ENCODE measurements at places on chromosomes 7 and 10.

DNA sequence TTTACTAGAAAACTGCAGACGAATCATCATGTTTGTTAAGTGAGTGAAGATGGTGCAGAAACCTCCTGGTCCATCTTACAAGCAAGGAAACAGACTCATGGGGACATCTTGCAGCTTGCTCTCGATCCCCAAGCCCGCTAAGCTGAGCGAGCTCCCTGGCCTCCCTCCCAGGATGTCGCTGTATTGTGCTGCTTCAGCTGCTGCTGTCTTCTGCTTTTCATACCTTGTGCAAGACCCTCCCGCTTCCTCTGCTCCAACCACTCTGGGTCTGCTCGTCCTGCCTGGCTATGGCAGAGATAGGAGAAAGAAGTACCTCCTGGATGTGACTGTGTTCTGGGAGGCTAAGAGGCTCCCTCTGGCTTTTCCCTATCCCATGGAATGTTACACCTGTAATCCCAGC lies 285.2 kb upstream of the FZD8 start:
- DNase-seq = no peak

- peak; percentile 62 for DNase-seq
Measured at GRCh38 chr10:77478247-77478961, 159.2 kb downstream of the KCNMA1 start.

- DNase-seq = no peak
Measured at GRCh38 chr10:1022413-1022812, 3.2 kb downstream of the IDI2 start.

DNA sequence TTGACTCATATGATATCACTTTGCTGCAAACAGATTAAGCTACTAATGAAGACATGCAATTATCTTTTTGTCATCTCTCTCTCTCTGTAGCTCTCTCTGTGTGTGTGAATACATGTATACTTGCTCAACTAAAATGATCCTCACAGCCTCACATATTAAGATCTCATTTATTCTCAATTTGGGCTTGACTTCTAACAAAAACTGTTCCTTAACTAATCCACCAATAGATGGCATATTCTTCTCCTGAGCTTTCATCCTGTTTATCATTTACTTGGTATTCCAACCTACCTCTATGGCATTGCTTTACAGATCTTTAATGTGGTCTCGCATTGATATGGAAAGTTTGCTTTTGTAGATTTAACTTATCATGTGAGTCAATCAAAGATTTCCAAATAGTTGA lies 540.4 kb downstream of the CNTNAP2 start:
- no peak for DNase-seq

DNA sequence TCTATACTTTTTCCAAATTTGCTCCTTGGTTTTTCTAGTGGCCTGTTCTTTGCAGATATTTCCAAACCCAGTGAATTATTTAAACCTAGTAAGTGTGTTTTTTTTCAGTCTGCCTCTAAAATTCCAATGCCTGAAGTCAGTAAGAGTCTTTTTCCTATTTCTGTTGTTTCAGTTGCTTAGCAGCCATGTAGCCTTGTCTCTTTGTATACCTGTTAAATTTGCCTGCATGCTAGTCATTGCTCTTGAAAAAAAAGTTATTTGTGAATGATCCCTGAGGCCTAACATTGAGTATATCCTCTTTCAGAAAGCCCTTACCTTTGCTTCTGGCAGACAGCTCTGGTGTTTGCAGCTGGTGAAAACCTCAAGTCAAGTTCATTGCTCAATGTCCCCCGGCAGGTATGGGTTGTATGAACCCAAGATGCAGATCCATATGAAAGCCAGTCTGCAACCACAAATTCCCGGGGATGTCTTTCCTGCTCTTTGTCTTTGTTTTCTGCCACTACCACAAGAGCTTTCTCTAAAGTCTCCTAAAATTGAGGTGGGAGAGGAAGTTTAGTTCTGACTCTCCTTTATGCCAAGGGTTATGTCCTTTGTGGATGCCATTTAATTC lies 35.7 kb downstream of the CH25H start:
- no peak for DNase-seq

DNA sequence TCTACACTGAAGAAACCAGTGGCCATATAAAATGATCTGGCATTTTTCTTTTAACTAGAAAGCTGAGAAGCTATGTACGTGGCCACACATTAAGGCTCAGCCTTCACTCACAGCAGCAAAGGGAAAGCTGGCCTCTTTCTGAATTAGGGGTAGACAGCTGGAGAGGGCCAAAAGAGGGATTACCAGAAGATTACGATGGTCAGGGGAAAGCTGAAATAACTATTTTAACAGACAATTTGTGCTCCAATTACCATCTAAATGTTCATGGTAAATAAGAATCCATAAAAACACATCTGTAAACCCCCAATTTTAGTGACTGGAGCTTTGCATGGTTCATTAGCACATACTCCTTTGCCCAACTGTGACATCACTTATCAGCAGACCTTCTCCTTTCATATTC lies 314.3 kb downstream of the HPSE2 start:
- no peak for DNase-seq

GRCh38 chr7:12127455-12127854 lies 83.6 kb upstream of the TMEM106B start:
- no peak for DNase-seq

- peak; percentile 87 for DNase-seq
Measured at GRCh38 chr10:62804356-62805230, at the start of gene ADO. Gene ADO (plus strand): TSS chr10:62804720. CDS start chr10:62805060, 340 bp downstream.

DNA sequence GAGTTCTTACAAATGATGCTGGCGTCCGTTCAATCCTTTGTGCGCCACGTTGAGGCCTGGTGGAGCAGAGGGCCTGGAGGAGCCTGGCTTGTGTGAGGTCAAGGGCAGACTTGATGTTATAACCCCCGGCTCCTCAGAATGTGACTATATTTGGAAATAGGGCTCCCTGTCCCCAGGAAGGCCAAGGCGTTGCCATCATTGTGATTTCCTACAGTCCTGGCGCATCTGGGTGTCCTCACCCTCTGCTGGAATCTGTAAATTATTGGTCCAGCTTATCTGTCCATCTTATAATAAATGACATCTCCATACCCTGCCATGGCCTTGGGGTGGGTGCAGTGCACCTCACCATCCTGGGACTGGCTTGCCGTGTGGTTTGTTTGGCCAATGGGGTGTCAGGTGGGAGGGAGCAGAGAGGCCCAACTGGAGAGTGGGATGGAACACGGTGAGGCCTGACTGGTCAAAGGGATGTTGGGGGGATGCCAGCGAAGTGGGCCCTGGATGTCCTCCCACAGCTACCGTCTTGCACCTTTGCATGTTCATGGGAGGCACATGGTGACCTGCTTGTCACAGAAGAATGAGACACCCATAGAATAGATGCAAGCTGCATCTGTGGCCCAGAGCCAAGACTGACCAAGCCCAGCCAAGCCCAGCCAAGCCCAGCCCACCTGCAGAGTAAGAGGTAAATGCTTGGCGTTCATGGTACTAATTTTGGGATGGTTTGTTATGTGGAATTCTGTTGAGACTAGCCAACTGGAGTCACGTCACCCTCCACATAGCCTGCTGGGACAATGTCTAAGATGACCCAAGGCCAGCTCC lies 11.1 kb upstream of the LRRC27 start:
- DNase-seq = no peak

DNA sequence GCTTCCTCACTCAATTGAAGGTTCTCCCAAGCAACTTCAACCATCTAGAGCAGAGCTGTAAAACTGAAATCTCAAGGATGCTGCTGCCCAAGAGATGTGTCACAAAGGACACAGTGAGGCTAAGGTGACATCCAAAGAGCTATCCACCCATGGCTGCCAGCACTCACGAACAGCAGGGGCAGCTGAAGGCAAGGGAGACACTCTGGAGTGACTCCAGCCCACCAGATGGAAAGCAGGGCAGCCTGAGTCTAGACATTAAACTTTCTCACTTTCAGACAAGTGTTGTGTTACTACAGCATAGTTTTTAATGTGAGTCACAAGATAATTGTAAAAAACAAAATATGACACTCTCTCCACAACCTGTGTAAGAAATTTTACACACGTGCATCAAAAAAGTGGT lies 113.5 kb downstream of the LARP4B start:
- DNase-seq = no peak

GRCh38 chr7:57256637-57257375 lies 124.6 kb upstream of the ZNF479 start:
- DNase-seq = no peak

DNA sequence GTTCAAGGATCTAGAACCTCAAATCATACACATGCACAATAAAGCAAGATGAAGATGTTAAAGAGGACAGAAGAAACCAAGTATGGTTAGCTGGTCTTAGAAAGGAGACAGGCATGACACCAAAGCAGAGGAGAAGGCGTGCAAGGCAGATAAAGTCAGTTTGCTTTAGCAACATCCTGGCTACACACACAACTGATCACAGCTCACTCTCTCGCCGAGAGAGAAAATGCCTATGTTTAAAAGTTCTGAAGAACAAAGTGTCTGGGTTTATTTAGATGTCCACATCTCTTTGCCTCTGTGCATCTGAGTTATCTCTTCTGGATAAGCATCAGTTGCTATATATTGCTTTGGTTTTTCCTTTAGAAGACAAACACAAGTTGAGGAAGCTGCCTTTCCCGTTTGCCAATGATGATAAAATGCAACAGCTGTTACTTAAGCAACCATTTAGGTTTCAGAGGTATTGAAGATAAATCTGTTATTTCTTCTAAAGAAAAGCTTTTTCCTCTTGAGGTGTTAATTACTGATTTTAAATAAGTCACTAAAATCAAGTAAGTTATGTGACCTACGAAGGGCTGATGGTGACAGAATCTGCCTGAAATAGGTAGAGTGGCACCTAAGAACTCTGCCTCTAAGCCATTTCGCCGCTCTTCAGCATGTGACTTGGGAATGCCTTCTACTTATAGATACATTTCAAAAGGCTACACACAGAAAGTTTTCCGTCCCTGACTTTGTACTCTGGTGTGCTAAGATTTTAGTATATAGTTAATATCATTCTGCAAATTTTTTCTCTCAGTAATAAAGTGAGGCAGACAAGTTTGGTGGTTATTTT lies 146.2 kb upstream of the ASAH2 start:
- DNase-seq = no peak

- DNase-seq = no peak
Measured at GRCh38 chr10:77890097-77890496, 36.5 kb downstream of the DLG5 start.

DNA sequence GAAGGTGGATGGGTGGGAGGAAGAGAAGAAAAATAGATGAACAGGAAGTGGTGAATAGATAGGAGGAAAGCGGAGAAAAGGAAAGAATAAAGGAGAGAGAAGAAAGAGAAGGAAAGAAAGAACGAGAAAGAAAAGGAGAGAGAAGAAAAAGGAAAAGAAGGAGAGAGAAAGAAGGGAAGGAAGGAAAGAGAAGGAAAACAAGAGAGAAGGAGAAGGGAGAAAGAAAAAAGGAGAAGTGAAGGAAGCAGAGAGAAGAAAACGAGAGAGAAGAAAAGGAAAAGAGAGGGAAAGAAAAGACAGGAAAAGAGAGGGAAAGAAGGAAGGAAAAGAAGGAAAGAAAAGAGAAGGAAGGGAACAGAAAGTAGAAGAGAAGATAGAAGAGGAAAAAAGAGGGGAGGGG lies 211.8 kb downstream of the DIP2C start:
- DNase-seq = no peak

DNA sequence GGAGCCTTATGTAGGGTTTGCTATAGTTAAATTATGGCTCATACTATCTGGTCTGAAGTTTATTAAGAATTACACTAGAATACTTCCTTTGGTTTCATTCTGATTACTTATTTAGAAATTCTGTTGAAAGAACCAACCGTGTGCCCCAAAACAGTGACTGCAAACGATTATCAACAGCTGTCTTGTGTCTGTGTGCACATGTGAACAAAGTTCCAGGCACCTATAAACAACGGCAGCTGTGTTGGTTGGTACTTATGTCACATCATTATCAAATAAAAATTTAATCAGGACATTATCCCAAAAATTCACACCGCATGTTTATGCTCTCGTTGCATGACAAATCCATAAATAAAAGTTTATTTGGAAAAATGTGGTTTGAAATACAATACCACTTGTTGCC lies 80.6 kb downstream of the USP6NL start:
- DNase-seq = no peak

DNA sequence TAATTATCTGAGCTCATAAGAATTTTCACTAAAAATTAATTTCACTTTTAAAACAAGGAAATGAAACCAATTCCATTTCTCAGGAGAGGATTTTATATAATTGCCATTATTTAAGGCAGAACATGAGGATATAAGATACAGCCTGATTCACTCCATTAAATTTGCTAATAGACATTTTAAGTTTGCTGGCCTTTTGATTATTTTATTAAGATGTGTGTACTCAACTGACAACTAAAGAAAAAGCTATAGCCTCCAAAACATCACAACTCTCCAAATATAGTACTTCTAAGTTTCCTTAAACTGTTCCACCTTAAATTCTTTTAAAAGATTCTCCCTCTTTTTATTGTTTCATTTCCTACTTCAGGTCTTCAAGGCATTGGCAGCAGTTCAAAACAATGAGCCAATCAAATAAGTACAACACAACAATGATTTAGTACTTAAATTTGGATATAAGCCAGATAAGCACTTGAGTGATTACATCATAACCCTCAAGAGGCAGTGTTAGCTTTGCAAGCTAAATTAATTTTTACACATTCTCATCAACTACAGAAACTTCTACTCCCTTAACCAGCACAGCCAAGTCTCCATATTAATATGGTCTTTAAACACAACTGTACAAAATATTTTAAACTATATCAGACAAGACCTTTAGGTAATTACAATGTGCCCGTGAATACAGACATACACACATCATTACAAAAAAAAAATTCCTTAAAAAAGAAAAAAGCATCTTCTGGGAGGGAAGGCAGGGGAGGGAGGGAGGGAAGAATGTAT lies 121.8 kb downstream of the KMT2C start:
- DNase-seq = no peak

DNA sequence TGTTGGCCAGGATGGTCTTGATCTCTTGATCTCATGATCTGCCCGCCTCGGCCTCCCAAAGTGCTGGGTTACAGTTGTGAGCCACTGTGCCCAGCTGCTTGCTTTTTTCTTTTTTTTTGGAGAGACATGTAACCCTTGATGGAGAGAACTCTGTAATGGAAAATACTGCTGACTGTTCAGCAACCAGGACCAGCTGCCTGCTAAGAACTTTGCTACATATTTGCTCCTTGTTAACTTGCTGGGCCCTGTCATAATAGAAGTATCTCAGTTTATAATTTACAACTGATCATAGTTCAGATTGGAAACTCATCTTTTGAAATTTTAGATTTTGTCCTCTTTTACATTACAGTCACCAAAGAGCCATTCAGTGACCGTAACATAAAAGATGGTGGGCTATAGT lies 34.9 kb downstream of the TASOR2 start:
- no peak for DNase-seq

DNA sequence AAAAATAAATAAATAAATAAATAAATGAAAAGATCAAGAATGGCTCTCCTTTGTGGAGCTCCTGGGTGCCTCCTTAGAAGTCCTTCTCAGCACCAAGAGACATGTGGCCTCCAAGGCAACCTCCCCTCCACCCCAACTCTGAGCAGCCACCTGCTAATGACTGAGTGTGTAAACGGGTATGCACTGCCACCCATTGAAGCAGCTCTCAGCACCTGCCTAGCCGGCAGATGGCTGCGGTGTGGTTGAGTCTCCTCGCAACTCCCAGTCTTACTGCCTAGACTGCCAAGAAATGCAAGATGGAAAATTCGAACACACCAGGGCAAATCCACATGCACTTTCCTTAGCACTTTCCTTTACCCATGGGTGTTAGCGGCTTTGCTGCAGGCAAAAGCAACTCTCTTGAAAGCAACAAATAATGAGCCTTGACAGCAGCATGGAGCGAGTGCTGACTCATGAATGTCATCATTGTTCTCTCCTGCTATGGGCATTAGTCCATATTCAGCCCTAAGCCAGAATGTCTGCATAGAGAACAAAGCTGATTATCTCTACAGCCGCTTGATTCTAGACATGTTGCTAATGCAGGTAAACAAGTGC lies 913.9 kb upstream of the AUTS2 start:
- DNase-seq = no peak
